GM23248 (cell line): ENCODE measurements at places on chromosomes 16 and 17.

- DNase-seq, result no peak
Measured at GRCh38 chr16:83807327-83807709, 460 bp upstream of the HSBP1 start.

GRCh38 chr16:56930486-56931270 lies 1.3 kb upstream of the HERPUD1 start:
- DNase-seq, result no peak

- no peak for DNase-seq
Measured at GRCh38 chr16:10156099-10156498, 26.1 kb downstream of the GRIN2A start.

DNA sequence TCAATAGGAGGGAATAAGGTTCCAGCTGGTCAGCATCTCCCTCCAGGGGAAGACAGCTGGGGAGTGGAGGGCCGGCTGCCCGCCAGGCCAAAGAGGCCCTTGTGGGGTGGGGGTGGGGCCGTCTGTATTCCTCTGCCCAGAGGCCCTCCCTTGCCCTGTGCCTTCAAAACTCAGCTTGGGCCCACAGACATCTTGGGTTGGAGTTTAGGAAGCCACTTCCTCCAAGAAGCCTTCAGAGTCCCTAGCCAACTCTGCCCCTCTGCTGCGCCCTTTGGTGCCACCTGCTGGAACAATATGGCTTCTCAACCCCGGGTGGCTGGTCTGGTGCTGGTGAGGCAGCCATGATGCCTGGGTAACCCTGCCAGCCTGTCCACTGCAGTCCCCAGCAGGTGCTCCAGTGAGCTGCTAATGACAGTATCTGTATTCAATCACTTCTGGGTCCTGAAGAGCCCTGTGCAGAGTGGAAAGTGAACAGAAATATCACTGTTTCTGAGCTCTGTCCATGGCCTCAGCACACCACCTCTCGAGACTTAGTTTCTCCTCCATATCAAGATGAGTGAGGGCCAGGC lies 16.7 kb downstream of the HSD11B2 start:
- peak; percentile 40 for DNase-seq

DNA sequence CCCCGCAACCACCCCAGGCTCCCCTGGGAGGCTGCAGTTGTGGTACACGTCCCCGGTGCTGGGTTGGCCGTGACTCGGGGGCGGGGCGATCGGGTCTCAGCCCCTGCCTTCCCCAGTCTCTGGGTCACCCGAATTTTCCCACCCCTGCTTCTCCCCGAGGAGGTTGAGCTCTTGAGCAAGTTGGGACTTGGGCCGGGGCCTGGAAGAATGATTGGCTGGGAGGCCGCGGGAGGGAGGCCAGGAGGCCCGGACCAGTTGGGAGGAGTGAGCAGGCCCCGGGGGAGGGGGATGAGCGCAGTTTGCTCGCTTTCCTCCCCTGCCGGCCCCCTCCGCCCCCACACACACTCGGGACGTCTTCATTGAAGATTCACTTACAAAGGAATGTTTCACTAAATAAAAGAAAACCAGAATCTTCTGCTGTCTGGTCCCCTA lies 4.5 kb upstream of the HEXIM1 start:
- DNase-seq, result peak; percentile 92

GRCh38 chr16:31471875-31472708 lies at the start of gene TGFB1I1:
Gene TGFB1I1 (plus strand): TSS chr16:31472152. CDS start chr16:31472189, 37 bp downstream.
- DNase-seq, result peak; percentile 85

DNA sequence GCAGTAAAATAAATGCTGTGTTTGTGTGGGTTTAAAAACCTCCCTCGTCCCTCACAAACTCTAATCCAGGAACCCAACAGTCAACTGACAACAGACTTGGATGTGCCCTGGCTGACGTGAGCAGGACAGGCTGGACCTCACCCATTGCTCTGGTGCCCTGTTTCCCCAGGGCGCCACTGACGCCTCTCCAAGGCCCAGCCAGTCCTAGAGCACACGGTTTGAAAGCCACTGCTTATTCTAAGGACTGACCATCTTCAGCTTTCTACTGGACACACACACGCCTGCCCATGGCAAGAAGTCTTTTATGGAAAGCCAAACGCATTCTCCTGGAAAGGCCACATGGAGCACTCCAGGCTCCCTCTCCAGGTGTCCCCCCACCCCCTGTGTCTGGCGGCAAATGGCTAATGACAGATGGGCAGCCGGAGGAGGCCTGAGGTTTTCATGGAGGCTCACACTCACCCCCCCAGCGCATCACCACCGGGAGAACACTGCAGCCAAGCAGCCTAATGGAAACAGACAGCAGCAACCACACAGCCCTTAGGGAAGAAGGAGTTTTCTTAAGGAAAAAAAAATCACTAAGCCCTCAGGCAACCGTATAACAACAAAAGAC lies 319.2 kb downstream of the SOX9 start:
- no peak for DNase-seq

- DNase-seq, result no peak
Measured at GRCh38 chr17:48368352-48368908, 61.6 kb downstream of the SKAP1 start.

- no peak for DNase-seq
Measured at GRCh38 chr16:80080287-80080851, 460.4 kb upstream of the DYNLRB2 start.

- DNase-seq, result no peak
Measured at GRCh38 chr17:64260886-64261285, 2.2 kb downstream of the TEX2 start.

DNA sequence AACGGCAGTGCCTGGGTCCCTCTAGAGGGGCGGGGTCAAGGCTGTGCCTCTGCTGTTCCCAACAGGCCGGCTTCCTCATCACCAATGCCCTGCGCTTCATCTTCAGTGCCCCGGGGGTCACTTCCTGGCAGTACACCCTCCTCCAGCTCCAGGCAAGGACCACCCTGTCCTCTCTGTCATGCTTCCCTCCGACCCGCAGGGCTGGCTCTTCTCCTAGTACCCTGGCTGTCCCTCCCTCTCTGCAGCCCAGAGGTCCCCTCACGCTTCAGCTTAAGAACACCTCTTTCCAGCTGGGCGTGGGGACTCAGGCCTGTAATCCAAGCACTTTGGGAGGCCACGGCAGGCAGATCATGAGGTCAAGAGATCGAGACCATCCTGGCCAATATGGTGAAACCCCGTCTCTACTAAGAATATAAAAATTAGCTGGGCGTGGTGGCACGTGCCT lies 25.8 kb downstream of the CASKIN2 start:
- no peak for DNase-seq

- no peak for DNase-seq
Measured at GRCh38 chr17:46922487-46922803, 515 bp upstream of the GOSR2 start.

DNA sequence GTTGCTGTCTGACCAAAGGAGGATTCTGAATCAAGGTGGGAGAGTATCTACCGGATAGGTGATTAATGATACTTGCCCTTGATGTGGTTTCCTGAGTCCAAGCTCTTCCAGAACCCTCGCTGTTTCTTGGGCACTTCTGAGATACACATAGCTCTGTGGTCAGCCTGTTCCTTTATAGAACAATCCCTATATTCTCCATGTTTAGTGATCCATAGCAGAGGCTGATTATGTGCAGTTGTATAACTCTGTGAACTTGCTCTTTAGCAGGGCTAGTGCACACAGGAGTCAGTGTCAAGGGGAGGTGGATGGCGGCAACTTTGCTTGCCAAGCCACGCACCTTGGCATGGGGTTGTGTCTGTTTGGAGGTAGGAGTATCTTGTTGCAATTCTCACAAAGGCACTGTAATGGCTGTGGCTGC lies 36.1 kb downstream of the ARL4D start:
- no peak for DNase-seq

GRCh38 chr17:51050291-51051033 lies 70.2 kb downstream of the SPAG9 start:
- peak; percentile 54 for DNase-seq

GRCh38 chr17:45227101-45227925 lies 5.6 kb downstream of the FMNL1 start:
- DNase-seq, result peak; percentile 52

GRCh38 chr17:75069783-75070182 lies 18.0 kb upstream of the SLC16A5 start:
- DNase-seq, result peak; percentile 56

DNA sequence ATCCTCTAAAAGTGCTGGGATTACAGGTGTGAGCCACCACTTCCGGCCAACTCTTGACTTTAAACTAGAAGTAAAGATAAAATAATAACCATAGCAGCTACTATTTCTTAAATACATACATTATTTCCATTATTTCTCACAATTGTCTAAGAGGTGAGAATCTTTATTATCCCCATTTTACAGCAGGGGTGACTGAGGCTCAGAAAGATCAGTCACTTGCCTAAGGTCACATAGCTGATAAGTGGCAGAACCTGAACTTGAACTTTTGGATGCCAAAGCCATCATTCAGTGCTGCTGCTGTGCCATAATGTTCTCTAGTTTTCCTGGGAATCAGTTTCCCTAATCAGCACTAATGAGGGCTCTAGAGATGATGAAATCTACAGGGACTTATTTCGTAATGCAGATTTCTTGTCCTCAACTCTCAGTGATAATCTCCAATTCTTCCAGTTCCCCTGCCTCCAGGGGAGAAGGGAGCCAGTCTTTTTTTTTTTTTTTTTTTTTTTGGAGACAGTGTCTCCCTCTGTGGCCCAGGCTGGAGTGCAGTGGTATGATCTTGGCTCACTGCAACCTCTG lies 25.2 kb upstream of the GPRC5B start:
- no peak for DNase-seq

DNA sequence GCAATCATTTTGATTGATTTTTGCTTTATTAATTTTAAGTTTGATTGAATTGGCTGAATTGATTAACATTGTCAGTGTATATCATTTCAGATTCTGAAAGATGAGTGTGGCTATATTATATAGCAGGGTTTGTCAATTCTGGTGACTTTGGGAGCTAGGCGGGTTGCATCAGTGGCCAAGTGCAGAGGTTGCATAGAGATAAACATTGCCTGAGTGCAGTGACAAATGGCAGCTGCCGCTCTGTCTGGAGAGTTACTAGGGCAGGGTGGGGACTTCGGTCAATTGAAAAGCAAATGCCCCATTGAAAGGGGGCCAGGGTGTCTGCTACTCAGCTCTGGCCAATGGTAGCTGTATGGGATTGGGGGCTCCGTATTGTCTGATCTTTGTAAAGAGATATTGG lies 12.7 kb downstream of the SYT17 start:
- no peak for DNase-seq

DNA sequence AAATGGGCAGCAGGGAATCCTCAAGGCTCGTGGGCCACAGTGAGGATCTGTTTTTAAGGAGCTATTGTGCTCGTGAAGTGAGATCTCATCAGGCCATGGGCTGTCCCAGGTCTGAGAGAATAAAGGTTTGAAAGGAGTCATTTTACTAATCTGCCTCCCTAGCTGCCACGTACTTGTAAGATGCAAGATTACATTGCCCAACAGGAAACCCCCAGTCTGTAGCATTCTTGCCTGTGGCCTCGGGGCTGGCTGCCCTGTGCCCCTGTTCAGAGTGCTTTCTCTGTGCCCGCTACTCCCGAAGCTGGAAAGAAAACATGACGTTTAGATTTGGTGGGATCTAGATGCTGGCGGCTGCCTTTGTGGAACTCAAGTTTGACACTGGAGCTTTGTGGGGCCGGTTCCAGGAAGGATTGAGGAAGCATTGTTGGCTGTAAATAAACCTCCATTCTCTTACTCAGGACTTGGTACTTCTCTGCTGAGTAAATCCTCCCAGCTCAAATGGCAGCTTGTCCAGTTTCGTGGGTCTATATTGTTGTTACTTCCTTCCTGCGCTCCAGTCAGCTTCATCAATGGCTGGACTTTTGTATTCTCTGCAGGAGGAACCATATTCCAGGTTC lies 21.2 kb downstream of the SAP30BP start:
- DNase-seq, result peak; percentile 86

DNA sequence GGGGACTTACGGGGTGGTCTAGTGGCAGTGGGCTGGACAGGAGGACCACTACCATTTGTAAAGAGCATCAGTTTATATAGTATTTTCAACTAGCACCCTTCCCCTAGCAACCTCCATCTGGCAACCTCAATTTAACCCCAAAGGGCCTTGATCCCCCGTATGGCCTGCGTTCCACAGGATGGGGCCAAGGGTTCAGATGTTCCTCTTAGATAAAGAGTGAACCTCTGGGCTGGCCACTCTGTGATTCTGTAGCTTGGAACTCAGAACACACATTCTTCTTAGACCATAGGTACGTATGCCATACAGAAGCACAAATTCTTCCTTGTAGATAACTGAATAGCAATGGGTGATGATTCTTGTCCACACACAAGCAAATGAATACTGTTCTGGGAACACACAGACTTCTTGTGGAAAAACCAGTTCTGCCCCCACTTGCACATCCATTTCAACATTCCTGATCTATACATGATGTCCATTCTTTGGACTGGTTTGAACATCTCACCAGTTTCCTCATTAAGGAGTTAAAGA lies 1.9 kb upstream of the GGA2 start:
- DNase-seq, result no peak

GRCh38 chr16:55613613-55614335 lies 42.0 kb upstream of the SLC6A2 start:
- no peak for DNase-seq

- DNase-seq, result no peak
Measured at GRCh38 chr16:50079397-50080140, 13.8 kb downstream of the HEATR3 start.

DNA sequence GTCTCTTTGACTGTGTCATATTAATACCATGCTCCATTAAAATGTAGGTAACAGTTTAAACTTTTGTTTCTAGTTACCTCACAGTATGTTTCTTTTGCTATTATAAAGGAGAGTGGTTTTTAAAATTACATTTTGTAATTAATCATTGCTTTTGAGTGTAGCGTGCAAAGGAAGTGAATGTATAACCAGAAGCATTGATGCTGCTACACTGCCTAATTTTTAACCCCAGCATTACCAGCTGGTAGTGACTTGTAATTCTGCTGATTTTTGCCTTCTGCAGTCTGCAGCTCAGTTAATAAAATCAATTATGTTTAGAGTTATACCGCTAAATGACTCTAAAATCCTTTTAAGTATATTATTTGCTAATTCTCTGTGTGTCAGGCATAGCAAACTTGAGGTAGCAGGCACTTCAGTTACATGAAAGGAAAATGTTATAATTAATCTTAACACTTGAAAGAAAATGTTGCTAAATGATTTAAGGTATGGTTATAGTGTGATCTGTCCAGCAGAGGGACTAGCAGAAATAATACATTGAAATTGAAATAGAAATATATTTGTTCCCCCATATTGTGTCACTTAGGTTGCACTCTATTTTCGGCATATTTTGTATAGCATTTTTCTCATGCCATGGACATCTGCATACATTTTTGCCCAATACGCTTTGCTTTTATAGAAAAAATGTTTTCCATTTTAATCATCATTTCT lies 388.5 kb downstream of the CNTNAP4 start:
- DNase-seq, result no peak
